AML-193 (cell line): ENCODE measurements at places on chromosomes 12 and 14.

- peak; percentile 55 for DNase-seq
Observed at GRCh38 chr12:123388177-123388950, 4.4 kb downstream of the KMT5A start.

DNA sequence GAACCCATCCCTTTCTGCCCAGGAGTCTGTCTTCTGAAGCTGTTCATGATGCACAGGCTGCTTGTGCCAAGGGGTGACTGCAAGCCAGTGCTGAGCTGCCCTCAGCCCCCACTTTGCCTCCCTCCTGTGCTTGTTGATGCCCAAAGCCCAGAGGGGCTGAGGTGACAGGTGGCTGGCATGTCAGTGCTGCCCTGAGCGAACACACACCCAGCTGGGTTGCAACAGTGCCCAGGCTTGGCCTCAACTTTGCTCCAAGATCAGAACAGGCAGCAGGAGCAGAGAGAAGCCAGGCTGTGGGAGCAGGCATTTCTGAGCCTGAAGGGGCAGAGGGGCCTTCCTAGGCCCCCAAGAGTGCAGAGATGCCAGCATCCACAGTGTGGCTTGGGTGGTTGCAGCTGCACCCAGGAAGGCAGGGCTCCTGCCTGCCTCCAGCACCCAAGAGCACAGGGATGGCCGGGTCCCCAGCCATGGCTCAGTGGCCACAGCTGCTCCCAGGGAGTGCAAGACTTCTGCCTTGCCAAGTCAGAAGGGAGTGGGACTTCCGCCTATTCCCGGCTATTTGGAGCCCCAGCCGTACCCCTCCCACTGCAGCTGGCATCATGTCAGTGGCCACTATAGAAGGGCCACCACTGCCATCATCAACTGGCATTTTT, 83.1 kb downstream of the SLC16A7 start:
- DNase-seq, result no peak

- no peak for DNase-seq
Observed at GRCh38 chr12:34400986-34401658, 378.8 kb downstream of the ALG10 start.

- no peak for DNase-seq
Observed at GRCh38 chr12:45351921-45352670, 136.2 kb downstream of the ANO6 start.

GRCh38 chr12:31323391-31324115, 2.4 kb downstream of the SINHCAF start:
- peak; percentile 25 for DNase-seq

DNA sequence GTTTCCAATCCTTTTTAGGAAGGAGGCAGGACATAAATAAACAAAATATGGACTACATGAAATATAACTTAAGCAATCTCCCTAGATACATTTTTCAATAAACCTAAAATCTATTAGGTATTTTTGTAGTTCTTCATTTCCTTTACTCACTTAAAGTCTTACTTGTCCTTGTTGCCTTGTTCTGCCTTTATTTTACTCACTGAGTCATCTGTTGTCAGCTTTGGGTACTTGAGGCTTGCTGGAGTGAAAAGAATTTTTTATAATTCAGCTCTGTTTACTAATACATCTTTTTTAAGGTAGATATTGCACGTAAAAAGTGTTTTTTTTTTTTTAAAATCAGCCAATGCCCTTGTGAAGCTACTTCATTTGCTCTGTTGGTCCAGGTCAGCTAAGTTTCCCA, 216.2 kb downstream of the PELI2 start:
- no peak for DNase-seq

GRCh38 chr14:89240414-89240813, 176.6 kb downstream of the FOXN3 start:
- no peak for DNase-seq

- DNase-seq, result no peak
Observed at GRCh38 chr14:90620568-90621077, 195.6 kb downstream of the TTC7B start.

- DNase-seq, result no peak
Observed at GRCh38 chr14:104874110-104874531, 9.1 kb downstream of the CEP170B start.

DNA sequence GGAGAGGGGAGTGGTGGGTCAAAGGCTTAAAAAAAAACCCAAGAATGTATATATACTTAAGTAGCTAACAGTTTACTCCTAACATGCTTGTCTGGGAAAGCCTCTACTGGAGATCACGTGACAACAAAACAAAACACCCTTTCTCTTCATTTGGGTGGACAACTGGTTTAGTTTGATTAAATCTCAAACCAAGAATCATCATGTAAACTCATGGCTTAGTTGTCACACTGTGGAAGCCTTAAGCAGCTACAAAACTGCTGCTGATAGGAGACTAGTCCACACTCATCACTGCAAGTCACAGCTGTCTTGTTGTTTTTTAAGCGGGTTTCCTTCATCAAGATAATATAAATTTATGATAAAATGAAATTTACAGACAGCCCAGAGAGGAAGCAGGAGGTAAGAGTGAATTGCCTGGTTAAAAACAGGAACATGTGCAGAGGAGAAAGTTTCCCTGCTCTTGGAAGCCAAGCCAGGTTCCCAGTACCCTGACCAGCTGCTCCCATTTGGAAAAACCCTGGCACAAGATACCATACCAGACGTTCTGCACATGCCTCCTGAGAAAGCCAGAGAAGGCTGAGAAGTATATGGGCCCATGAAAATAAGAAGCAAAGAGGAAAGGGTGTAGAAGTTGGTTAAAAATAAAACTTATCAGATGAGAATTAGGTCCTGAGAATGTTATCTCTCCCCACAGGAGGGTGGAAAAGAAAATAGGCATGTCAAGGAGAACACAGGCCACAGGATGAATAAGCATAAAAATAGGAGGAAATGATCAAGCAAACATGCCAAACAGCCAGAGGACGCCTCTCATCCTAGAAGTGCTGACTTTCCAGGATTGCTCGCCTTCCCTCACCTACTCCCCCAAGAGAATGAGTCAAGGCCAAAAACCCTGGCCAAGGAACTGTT, 34.0 kb downstream of the EGLN3 start:
- no peak for DNase-seq

DNA sequence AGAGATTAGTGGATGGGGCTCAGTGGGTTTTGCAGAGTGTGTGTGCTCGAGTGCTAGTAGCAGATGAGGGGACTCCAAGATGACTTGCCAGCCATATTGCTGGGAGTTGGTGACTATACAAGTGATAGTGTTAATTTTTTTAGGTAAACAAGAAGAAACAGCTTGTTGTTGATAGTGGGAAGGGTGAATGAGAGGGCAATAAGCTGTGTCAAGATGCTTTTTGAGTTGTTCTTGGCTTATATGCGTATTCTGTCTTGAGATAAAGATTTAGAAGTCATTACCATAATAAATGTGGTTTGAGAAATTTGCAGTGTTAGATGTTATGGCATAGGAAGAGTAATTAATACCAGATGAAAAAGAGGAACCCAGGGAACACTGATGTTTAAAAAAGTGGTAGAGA, 75.3 kb downstream of the RCOR1 start:
- DNase-seq, result no peak

- no peak for DNase-seq
Observed at GRCh38 chr14:64095620-64096019, 198.6 kb downstream of the ESR2 start.

DNA sequence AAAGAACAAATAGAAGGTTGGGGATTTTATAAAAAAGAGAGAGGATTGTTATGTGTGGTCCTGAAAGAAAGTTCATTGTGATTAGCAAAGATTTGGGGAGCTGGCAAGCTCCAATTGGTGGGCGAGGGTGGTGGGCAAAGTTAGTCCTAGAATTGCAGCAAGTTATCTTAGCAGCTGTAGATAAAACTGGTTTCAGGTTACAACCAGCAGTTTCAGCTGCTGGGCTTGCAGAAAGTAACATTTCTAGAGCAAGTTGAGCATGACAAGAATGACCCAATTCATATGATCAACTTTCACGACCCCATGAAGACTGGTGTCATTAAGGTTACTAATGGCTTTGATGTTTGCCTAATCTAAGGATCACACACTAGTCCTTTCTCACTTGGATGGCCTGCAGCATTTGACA, 177.9 kb upstream of the NUDT4 start:
- no peak for DNase-seq

DNA sequence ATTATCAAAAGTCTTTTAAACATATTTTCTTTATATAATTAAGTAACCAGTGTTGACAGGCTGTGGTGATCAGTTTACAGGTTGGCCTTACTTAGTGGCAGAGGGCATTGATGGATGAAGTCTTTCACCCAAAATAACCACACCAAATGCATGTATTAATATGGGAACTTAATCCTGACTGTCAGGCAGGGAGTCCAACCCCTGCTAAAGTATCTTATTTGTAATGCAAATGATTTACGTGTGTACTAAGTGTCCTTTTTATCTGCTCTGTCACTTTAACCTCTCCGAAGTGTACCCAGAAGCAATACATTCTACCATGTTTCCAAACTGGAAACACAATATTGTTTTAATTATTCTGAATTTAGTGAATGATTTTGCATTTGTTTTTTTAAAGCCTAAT, 1.4 kb downstream of the MYBPC1 start:
- no peak for DNase-seq

DNA sequence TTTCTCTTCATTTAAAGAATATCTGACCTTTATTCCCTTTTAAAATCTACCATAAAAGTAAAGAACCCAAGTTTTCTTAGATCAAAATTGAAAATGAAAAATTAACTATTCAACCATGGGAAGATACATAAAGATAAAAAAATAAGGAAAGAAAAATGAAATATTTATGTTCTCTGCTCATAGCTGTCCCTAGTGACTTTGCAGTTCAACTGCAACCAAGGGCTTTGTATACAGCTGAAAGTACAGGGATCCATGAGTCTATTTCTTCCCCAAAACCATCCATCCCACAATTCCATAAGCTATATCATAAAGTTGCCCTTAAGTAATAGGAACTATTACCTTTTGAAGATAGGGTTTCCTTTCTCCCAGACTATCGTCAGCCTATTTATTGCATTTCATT, 113.1 kb downstream of the ITPR2 start:
- DNase-seq, result no peak

- DNase-seq, result no peak
Observed at GRCh38 chr14:64756712-64757111, 52.5 kb downstream of the PLEKHG3 start.

- DNase-seq, result peak; percentile 77
Observed at GRCh38 chr12:77231501-77231918, 166.1 kb upstream of the E2F7 start.

DNA sequence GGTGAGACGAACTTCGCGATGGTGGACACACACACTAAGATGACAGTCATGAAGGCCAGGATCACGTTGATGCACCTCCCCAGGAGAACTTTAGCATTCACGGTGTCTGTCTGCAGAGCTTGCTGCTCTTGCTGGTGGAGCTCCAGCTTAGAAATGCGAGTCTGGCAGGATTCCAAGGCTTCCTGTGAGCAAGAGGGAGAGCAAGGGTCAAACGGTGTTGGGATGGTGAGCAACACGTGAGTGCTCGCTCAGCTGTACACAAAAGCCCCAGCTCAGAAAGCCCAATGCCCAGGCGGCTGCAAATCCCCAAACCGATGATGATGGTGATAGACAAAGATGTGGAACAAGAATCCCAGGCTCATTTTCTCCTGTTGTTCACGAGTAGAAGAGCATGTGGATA, 78.8 kb downstream of the TMCC3 start:
- no peak for DNase-seq

DNA sequence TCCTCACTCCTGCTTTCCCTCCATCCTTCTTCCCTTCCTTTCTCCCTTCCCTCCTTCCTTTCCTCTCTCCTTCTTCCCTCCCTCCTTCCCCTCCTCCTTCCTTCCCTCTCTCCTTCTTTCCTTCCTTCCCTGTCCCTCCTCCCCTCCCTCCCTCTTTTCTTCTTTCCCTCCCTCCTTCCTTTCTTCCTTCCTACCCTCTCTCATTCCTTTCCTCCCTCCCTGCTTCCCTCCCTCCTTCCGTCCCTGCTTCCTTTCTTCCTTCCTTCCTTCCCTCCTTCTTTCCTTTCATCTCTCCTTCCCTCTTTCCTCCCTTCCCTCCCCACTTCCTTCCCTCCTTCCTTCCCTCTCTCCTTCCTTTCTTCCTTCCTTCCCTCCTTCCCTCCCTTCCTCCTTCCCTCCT, 39.0 kb downstream of the NOS1 start:
- no peak for DNase-seq
